CD4-positive, alpha-beta T cell treated with Interleukin-4 for 4 hours (primary cell): ENCODE measurements at places on chromosomes 6 and 20.

DNA sequence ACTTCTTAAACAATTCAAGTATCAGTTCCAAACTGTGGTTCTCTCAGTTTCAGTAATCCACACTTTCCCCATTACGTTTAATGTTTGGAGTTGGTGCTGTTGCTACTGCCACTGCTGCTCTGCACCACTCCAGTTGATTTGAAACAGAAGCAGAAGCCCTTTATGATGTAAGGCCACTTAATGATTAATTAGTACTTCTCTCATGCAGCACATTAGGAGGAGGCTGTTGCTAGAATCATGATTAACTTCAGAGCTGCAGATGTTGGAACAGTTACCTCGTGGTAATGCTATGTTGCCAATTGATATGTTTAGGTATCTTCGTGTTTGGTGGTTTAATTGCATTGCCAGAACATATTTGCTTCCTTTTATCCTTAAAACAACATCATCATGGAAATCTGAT is 986.2 kb upstream of the CITED2 start:
- DNase-seq = no peak

GRCh38 chr6:152004036-152004566 is 196.6 kb downstream of the ESR1 start:
- DNase-seq = no peak

DNA sequence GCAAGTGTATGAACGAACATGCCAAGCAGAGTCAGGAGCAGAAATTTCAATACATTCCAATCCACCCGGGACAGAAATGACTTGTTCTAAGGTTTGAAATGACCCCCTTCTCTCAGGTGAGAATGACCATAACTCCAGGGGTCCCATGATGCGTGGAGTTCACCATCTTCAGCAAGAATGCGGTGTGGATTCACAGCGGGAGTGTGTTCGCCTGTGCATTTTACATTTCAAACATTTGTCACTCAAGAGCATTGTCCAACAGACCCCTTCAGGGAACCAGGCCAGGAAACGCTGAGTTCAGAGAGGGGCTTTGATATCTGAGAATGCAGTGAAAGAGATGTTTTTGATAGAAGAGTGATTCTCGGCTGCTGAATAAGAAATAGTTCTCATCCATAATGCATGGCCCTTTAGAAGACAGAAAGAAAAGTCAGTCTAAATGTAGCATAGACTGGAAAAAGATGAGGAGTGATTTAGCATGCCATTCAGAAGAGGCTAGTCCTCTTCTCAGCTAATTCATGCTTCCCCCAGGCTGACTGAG is 200.3 kb upstream of the KCNG1 start:
- no peak for DNase-seq

GRCh38 chr20:20641783-20642182 is 70.7 kb downstream of the RALGAPA2 start:
- DNase-seq = no peak

- no peak for DNase-seq
These were observed 30.6 kb downstream of the SHLD1 start for GRCh38 chr20:5780846-5781217.

GRCh38 chr20:32535953-32536823 is 48.9 kb downstream of the NOL4L start:
- DNase-seq = peak; percentile 92

- DNase-seq = no peak
These were observed 8.7 kb downstream of the AURKA start for GRCh38 chr20:56383334-56383733.

- no peak for DNase-seq
These were observed 148.9 kb downstream of the CEBPB start for GRCh38 chr20:50339466-50339901.

DNA sequence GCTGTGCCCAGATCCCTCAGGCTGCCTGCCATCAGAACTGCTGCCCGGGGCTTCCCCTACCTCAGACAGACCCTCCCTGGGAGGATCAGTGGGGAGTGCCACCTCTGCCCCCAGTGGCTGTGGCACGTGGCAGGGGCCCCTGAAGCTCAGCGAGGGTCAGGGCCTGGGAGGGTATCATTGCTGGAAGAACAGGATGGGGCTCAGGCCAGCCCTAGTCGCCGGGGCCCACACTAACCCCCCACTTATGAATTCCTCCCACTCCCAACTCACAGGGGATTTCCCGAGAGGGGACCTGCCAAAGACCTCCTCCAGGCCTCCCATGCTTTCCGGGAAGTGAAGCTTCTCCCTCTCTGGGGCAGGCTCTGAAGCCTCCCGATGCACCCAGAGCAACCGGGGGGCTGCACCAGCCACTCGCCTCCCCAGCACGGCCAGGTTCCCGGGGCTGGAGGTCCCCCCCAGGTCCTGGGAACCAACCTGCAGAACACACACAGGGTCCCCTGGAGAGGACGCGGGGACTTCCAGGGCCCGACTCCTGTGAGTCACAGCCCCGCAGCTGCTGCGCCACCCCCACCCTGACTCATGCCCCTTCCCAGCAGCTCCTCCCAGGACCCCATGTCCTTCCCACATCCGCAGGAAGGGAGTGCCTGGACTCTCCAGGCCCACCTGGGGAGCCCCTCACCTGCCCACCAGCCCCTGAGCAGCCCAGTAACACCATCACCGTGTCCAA is 2.5 kb downstream of the TNFRSF6B start:
- DNase-seq = peak; percentile 39

DNA sequence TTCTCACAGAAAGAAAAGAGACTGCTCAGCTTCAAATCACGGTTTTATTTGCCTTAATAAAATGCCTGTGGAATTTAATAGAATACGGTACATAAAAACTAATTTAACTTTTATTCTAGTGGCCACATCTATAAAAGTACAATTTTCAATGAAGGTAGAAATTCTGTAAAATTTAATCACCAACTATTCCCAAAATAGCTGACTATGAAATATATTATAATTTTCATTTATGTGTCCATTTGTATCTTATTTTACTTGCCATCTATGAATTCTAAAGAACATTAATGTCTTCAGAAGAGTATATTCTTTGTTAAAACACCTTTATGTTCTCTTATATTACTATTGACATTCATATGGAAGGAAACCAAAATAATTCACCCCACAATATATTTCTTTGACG is 192.6 kb downstream of the BTBD3 start:
- no peak for DNase-seq

DNA sequence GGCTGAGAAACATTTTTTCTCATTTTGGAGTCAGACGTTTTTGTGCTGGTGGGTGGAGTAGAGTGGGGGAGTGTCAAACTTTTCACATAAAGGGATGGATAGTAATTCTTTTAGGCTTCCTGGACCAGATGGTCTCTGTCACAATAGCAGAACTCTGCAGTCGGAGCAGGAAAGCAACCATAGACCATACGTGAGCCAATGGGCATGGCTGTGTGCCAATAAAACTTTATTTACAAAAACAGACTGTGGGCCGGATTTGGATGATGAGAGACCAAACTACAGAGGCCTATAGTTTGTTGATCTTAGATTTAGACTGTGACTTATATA is 70.8 kb upstream of the SLC22A23 start:
- DNase-seq = no peak

GRCh38 chr6:9901376-9901775 is 513.5 kb downstream of the TFAP2A start:
- no peak for DNase-seq

DNA sequence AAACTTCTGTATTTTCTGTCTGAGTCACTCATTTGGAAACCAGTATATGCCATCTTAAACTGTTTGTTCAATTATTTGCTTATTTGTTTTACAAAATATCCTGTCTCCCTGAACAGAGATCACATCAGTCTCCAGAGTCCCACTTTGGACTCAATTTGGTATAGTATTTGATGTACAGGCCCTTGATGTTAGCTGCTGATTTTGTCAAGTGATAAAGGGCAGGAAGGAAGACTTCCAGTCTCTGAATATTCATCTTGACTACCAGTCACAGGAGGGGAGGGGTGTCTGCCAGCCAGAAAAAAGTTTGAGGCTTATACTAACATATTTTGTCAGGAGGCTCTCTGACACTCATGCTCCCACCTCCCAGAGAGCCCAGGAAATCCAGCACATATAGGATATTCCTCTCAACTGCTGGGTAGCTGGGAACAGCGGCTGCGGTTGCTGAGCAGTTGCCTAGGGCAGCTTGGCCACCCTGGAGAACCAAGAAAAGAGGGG is 376.8 kb upstream of the RUNX2 start:
- DNase-seq = no peak
